HepG2 (cell line): ENCODE measurements at places on chromosomes 3 and 15. TPM values are rescaled to one million over a fixed set of nuclear protein-coding genes. Genes with fewer than 3 reads are reported as not detected.
A peak's percentile ranks its signal among the peaks of the same experiment; 100 is the strongest.

CHCHD6 gene
- 20.3 and 24.8 TPM in 2 replicates for total RNA-seq

OCA2 gene
- total RNA-seq = 0.02 TPM in 1 of 2 replicates, not detected in the other

DUOXA2 gene
- total RNA-seq = not detected in 2 replicates

SST gene
- not detected in 2 replicates for total RNA-seq

CCR4 gene
- total RNA-seq = 0.04 and 0.06 TPM in 2 replicates

PLS1 gene
- total RNA-seq = 21.1 and 34.1 TPM in 2 replicates

EBLN2 gene
- 1.3 and 8.3 TPM in 2 replicates for total RNA-seq

DNA sequence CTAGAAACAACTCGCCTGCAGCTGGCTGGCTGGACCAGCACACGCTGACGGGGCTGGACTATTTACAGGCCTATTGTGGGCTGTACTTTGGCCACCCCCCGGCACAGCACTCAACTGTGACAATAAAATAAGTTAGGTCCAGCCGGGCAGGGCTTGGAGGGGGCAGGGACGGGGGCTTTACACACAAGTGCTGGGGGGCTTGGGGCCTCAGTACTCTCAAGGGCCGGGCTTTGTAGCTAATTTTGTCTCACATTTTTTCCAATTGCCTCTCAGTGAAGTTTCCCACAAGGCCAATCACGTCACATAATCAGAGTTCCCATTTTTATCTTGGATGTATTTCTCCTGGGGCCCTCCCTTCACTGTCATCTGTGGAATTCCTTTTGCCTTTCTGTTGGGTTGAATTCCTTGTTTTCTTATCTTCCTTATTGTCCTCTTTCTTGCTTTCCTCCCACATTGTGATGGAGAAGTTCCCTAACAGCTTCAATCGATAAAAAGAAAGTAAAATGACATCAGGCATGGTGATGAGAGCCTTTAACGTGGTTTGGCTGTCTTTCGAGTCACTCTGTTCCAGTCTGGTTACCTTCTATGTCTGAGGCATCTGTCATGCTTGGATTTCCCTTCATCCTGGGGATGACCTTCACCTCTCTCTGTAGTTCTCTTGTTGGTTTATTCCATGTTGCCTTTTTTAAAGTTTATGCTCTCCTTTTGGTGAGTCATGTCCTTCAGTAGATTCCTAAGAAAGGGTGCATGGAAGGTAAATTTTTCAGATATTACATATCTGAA lies 44.1 kb upstream of the CMTM7 start:
- H3K27me3 ChIP-seq = no peaks in the 10 kb centered on the region
- no peak overlapping the region; the same call in 1 of the 2 replicates for H3K4me3 ChIP-seq
- peak overlapping the region; percentile 27 for H3K27ac ChIP-seq

DNA sequence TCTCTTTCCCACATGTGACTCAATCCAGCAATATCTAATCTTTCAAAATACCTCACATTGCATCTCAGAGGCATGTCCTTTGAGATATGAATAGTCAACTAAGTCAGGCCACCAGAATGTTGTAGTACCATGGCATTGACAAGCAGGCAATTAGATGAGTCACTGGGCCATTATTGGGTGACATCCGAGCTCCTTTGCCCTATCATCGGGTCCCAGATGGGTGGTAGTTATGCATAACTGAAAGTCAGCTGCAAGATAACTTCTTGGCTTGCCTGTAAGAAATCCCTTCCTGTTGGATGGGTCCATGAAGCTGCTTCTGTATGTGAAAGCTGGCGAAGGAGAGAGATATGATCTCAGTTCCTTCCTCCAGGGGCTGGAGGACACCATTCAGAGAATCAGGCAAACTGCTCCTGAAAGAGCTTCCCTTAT lies 32.8 kb downstream of the ARRDC4 start:
- DNase-seq = no peak
- H3K36me3 ChIP-seq = no peaks in the 10 kb centered on the region
- no peak overlapping the region for H3K4me3 ChIP-seq
- no peak overlapping the region for H3K27ac ChIP-seq
- H3K27me3 ChIP-seq = no peaks in the 10 kb centered on the region
- peaks cover 20% of the 10 kb centered on the region; the same call in 1 of the 2 replicates for H3K4me1 ChIP-seq

DNA sequence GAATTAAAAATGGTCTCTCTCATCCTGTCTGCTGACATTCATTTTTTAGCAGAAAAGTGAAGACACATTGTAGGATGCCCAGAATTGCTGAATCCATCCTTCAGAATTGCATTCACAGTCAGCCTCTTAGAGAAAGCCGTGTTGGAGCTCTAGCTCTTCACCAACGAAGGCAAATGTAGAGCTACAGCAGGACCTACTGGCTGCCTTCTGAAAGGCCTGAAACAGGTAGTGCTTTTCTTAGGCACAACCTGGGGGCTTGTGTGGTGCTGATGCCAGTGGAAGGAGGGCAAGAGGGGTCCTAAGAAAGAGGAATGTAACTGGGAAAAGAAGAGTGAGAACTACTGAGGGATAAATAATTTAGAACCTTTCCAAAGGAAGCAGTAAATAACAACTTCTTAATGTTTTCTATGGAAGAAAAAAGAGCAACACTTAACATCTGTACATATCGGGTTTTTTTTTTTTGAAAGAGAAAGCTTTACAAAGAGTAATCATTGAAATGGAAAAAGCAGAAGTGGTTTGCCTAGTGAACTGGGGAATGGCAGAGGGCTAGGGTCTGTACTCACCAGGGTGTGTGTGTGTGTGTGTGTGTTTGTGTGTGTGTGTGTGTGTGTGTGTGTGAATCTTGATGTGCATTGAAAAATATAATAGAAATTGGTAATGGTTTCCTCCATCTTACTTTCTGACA lies 297.8 kb downstream of the SATB1 start:
- H3K4me1 ChIP-seq = no peaks in the 10 kb centered on the region
- no peak for DNase-seq
- no peak overlapping the region for H3K27ac ChIP-seq
- no peak overlapping the region for H3K4me3 ChIP-seq

GRCh38 chr3:187185759-187186158 lies 11.5 kb upstream of the RTP1 start:
- DNase-seq = no peak
- no peak overlapping the region for H3K27ac ChIP-seq
- H3K4me1 ChIP-seq = no peaks in the 10 kb centered on the region
- H3K36me3 ChIP-seq = no peaks in the 10 kb centered on the region
- no peak overlapping the region for H3K4me3 ChIP-seq

- H3K36me3 ChIP-seq = no peaks in the 10 kb centered on the region
- peaks cover 18% of the 10 kb centered on the region; the same call in 2 of the 3 replicates for H3K27me3 ChIP-seq
- H3K27ac ChIP-seq = no peak overlapping the region
- no peak for DNase-seq
Observed at GRCh38 chr15:45136378-45136764, 6.6 kb downstream of the DUOX1 start.

- H3K36me3 ChIP-seq = no peaks in the 10 kb centered on the region
- DNase-seq = no peak
- H3K27me3 ChIP-seq = no peaks in the 10 kb centered on the region
- H3K4me1 ChIP-seq = no peaks in the 10 kb centered on the region
- H3K4me3 ChIP-seq = no peak overlapping the region
- H3K27ac ChIP-seq = no peak overlapping the region
Observed at GRCh38 chr15:26146202-26146601, 283.1 kb upstream of the ATP10A start.

DNA sequence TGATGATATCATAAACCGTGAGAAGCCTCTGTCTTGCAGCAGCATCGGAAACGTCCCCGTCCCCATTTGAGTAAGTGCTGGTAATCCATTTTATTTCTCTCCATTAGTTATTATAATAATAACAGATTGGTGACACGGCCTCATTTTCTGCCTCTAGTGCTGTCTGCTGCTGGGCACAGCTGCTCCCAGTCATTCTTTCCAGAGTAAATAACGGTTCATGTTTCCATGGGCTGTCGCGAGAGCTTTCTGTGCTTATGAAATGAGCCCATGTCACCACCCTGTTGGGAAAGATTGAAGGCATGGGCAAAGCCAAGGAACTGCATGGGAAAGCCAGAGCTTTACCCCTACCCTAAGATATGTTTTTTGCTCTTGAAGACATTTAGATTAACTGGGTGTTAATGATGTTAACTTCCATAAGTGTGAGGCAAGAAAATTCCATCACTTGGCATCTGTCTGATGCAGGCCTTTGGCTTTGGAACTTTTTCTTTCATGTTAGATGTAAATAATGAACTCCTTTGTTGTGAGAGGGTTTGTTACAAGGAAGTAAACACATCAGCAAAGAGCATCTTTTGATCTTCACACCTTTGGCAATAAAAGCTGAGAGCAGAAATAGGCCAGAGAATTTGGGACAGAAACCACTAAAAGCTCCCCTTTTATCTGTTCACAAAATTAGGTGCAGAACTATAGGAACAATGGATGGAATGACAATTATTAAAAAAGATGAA lies 141.8 kb downstream of the FILIP1L start:
- H3K27ac ChIP-seq = no peak overlapping the region
- no peaks in the 10 kb centered on the region for H3K27me3 ChIP-seq
- no peaks in the 10 kb centered on the region for H3K36me3 ChIP-seq
- DNase-seq = no peak
